ENCODE measurements at places on chromosomes 7 and 10.

GRCh38 chr10:102195296-102195870 is 30.7 kb upstream of the ELOVL3 start:
- no peak for DNase-seq

DNA sequence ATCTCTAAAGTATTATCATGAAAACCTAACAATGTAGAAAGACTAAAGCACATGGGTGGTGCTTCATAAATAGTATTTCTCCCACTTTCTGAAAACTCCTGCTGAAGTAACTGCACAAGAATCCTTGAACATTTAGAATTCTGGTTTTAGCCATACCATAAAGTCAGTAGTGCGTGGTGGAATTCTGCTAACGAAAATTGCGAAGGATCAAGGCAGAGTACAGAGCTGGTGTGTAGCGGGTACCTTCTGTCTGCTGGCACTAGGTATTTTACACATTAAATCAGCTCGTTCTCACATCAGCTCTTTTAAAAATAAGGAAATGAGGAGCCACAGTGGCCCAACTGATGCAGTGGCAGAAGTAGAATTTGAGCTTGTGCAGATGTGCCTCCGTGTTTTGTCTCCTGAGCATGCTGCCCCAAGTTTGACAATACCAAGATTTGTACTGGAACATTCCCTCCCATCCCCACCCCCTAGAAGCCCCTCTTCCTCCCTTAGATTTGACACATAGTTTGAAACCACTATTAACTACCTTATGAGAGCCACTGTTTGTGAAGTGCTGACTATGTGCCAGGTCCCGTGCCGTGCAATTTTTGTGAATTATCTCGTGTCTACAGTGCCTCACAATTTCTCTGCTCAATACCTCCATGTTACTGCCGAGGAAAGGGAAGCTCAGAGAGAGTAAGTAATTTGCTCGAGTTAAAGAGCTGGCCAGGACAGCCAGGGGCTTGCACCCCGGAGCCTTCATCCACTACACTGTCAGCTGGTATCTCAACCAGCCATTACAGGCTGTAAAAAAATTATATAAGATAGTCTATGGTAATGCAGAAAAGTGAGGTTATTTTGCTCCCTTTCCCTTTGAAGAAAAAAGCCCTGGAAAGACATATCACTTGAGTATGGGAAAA is 66.9 kb downstream of the EGFR start:
- DNase-seq = no peak

DNA sequence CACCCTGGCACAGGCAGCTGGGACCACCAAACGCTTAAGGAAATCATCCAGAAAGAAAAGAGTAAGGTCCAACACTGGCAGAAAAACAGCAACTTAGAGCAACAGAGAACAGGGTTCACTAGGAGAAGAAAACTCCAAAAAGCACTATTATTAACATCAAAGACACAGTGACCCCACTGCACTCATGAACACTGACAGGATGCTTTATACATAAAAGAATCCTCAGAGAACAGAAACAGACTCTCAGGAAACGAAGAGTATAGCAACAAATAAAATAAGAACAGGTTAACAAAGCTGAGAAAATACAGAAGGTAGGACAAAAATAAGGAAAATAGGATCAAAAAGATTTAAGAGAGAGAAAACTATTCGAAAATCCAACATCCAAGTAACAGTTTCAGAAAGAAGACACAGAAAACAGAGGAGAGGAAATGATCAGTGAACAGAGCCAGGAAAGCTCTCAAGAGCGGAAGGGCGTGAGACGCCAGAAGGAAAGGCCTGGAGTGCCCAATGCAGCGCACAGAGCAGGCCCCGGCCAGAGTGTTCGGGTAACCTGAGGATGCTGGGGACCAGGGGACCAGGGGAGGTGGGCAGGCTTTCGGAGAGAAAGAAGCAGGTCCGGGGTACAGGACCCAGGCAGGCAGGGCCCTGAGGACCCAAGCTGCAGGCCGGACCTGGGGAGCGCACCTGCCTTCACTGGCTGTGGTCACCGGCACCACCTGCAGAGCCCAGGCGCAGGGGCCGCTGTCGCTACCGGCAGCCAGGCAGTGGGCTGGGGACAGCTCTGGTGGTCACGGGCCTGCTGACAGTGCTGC is 258.2 kb downstream of the MAD1L1 start:
- no peak for DNase-seq

- DNase-seq = no peak
These were observed 58.0 kb downstream of the CREB5 start for GRCh38 chr7:28470344-28470743.

GRCh38 chr10:32073659-32074058 is 17.4 kb upstream of the KIF5B start:
- no peak for DNase-seq

- no peak for DNase-seq
These were observed 506.8 kb upstream of the AUTS2 start for GRCh38 chr7:69091521-69091920.

- DNase-seq = no peak
These were observed 293.2 kb downstream of the THSD7A start for GRCh38 chr7:11538751-11539299.

DNA sequence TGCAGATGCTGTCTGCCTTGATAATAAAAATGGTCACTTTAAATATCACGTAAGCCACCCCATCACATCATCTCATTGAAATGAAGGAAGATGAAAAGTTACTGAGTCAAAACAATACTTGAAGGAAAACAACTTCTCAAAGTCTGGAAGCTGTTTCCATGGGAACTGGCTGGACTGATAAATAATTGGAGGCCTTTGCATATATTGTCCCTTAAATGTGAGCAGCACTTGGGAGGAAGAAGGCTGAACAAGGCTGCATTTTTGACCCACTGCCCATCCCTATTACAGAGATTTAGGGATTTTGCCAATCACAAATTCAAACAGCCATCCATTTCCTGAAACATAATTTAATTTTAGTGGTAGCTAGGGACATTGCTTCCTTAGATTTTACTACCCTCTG is 18.2 kb upstream of the MAGI2 start:
- no peak for DNase-seq

- no peak for DNase-seq
These were observed 152.6 kb upstream of the KLF14 start for GRCh38 chr7:130886438-130887135.

- no peak for DNase-seq
These were observed 83.9 kb downstream of the OSBPL3 start for GRCh38 chr7:24896031-24896501.

Data from activated CD4-positive, CD25-positive, alpha-beta regulatory T cell treated with anti-CD3 and anti-CD28 coated beads, Interleukin-2, amount 50 U/mL, for 72 hours (primary cell).